Left lung (tissue), 14 donors: ENCODE measurements at places on chromosomes 12 and 14. TPM values are rescaled to one million over a fixed set of nuclear protein-coding genes. Genes with fewer than 3 reads are reported as not detected.

The LRFN5 gene
- 7.4 TPM for polyA plus RNA-seq

DNA sequence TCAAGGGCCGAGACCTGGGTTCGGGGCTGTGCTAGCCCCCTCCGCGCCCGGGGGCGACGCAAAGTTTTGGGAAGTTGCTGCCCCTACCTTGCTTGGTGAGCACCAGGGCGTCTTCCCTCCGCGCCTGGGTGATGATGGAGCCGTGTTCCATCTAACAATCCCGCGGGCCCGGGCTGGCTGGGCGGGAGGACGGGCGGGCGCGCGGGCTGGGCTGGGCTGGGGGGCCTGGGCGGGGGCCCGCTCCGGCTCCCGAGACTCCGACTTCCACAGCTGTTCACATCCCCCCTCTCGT lies 298 bp downstream of the CTDSP2 start:
- DNase-seq, result no peak

DNA sequence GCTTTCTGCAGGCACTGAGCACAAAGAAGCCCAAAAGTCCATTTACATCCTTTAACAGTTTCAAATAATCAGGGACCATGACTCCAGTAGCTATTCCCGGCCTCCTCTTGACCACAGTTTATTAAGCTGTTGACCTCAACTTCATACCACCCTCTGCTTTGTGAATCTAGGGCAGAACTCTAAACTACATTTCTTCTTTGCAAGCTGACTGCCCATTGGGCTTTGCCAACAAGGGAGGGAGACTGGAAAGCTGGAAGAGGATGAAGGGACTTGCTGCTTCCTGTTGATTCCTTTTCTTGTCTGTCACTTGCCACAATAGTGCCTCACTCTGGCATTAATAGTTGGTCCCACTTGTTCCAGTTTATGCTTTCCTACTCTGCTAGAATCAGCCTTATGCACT lies 2.7 kb downstream of the CGRRF1 start:
- no peak for DNase-seq

- peak; percentile 39 for DNase-seq
Measured at GRCh38 chr12:85273381-85274314, 6.4 kb upstream of the ALX1 start.

The SSPN gene
- 15.3 TPM for polyA plus RNA-seq

- DNase-seq, result no peak
Measured at GRCh38 chr12:54421879-54422250, 2.8 kb upstream of the ITGA5 start.

The HOXC6 gene
- polyA plus RNA-seq, result 3.2 TPM

DNA sequence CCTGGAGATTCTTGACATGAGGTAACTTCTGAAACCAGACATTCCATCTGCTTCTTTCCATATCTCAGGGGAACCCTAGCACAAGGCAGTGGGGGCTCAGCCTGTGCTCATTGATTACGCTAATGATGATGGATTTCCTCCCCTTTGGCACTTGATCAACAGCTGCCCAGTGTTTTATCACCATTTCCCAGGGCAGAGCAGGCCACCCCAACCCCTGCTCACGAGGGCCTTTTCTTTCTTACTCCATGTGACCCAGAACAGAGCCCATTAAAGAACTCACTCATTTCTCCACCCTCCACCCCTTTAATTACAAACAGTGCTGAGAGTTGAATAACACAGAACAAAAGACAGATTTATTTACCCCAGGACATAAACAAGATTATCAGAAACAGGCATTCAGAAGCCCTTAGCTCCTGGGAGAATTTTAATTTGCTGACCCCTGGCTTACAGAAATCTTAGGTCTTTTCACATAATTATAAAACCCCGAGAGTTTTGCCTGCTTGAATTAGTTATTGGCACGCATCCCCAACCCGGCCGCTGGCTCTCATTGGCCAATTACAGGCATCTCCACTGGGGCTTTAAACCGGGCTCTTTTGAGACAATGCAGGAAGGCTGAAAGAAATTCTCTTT lies 32.0 kb upstream of the CCDC60 start:
- DNase-seq, result no peak

GRCh38 chr12:50187084-50187900 lies 20.1 kb upstream of the CERS5 start:
- DNase-seq, result no peak

DNA sequence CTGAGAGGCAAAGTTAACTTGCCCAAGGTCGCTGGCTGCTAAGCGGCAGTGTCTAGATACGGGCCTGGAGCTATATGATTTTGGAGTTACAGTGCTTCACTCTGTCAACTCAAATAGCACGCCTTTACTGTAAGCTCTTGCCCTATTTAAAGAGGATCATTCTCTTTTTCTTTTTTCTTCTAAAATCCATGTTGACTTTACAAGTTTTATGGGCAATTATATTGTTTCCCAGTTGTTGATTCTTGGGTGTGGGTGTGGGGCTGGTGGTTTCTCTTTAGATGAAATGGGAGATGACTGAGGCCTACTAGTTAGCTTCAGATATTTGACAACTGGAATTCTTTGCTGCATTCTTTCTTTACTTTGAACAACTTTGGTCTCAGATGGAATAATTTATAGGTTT lies 70.7 kb downstream of the C12orf75 start:
- no peak for DNase-seq

DNA sequence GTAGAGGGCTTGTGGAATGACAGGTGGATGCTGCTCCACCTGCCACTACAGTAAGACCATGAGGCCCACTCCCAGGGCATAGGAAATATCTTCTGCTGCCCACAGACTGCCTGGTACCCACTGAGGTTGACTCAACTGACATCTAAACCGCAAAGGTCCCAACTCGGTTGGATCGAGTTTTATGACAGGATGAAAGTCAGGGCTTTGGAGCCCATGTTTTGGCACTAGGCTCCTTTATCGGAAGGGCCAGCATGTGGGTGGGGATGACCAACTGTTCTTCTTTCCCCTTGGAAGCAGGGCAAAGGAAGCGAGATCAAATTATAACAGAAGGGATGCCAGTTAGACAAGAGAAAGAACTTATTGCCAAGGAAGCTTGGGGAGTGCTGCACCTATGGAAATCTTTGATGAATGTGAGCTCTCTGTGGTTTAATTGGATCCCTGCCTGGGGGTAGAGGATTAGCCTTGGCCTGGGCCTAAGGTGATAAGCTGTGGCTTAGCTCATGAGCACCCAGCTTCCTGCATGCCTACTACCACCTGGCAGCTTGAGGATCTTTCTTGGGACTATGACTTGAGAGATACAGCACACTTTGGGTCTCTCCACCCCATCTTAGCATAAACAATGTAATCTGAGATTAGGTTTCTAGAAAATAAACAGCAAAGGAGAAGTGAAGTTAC lies 121.8 kb downstream of the KCNA5 start:
- no peak for DNase-seq

GRCh38 chr12:77351860-77352259 lies 286.5 kb upstream of the E2F7 start:
- DNase-seq, result no peak

- no peak for DNase-seq
Measured at GRCh38 chr12:102528111-102528510, 47.7 kb upstream of the IGF1 start.

- no peak for DNase-seq
Measured at GRCh38 chr14:45051180-45051579, 32.7 kb upstream of the PRPF39 start.

The FAIM2 gene
- polyA plus RNA-seq, result 0.29 TPM

DNA sequence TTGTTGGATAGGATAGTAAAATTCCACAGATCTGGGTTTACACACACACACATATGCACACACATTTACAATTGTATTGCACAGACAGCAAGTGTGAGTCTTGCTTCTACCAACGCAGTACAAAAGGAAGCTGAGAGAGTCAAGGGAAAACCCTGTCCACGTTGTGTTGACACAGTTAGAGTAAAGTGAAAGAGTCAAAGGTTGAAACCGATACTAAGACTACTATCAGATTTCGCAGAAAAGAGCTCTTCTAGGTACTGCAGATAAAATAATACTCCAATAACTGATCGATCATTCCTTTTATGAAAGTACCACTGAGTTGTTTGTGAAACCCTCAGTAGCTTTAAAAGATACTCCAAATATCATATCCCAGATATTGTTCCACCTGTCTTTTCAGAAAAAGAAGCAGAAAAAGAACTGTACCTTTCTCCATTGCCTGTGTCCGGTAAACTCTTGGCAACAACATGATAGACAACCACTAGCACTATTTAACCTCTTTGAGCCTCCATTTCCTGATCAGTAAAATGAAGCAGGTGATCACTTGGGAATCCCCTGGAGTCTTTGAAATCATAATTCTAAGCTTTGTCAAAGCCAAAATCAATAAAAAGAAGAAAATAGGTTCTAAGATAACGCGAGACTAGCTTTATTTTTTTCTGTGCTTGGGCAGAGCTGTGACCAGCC lies 224.6 kb upstream of the FOXN3 start:
- no peak for DNase-seq

The PMEL gene
- polyA plus RNA-seq, result 2.2 TPM

The SLC2A14 gene
- 0.94 TPM for polyA plus RNA-seq

DNA sequence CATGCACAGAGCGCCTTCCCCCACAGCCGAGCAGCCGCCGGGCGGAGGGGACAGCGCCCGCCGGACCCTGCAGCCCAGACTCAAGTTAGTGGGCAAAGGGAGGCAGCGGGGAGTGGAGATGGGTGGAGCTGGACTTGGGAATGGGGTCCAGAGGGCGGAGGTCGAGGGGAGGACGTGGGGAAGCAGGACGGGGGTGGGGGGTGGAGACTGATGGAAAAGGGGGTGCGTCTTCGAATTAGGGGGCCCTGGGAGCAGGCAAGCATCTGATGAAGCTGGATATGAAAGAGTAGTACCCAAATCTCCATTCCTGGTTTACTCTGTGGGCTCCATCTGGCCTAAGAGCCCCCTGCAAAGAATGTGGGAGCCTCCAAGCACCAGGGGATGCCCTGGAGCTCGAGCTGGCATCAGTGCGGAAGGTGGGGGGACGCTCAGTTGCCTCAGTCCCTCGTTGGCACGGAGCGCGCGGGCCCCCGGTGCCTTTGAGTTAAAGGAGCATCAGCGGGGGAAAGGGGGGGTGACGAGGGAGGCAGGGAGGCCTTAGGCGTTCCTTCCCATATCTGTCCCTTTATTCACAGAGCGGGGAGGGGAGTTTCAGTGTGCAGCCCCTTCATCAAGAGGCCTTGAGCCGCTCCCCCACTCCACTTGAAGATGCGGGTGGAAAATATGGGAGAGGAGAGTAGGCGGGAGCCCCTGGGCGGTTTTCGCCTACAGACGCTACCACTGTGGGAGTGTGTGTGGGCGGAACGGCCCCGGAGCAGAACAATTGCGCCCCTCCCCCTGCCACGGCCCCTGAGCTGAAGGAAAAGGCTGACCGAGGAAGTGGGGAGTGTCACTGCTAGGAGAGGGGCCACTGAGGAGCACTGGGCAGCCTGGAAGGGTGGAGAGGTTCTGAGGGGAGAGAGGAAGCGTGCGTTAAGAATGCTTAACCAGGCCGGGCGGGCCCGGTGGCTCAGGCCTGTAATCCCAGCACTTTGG lies 644 bp downstream of the NAB2 start:
- peak; percentile 90 for DNase-seq
